ENCODE measurements at places on chromosomes 2 and 18.
A peak's percentile ranks its signal among the peaks of the same experiment; 100 is the strongest.

- DNase-seq = peak; percentile 60
These were observed at the start of gene TTC39C for GRCh38 chr18:24014062-24014985. TSS of gene TTC39C (plus strand) at chr18:24014754. CDS start at chr18:24014872, 118 bp downstream.

DNA sequence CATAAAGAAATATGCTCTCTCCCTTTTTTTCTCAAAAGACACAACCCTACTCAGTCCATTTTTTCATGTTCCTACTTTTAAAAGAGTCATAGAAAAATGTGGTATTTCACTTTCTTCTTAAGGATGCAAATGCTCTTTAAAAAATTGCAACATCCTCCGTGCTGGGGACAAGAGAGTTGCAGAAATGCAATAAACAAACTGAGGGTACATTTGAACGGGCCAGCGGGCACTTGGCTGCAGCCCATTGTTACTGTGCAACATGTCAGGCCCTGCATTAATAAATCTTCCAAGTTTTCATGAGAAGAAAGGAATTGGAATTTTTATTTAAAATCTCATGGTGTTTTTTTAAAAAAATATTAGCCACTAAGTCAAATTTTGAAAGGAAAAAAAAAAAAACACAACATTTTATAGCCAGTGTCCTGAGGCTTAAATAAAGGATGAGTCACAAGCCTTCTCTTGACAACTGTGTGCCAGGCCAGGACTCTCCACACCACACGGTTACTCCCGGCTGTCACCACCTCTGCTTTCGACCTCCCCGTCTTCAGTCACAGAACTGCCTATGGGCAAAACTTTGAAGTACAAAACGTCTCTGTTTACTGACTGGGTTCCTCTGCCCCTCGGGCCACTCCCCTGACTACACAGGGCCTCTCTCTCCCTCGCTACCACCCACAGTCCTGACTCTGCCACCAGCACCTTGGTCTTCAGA, 57.5 kb upstream of the MFF start:
- DNase-seq = no peak

DNA sequence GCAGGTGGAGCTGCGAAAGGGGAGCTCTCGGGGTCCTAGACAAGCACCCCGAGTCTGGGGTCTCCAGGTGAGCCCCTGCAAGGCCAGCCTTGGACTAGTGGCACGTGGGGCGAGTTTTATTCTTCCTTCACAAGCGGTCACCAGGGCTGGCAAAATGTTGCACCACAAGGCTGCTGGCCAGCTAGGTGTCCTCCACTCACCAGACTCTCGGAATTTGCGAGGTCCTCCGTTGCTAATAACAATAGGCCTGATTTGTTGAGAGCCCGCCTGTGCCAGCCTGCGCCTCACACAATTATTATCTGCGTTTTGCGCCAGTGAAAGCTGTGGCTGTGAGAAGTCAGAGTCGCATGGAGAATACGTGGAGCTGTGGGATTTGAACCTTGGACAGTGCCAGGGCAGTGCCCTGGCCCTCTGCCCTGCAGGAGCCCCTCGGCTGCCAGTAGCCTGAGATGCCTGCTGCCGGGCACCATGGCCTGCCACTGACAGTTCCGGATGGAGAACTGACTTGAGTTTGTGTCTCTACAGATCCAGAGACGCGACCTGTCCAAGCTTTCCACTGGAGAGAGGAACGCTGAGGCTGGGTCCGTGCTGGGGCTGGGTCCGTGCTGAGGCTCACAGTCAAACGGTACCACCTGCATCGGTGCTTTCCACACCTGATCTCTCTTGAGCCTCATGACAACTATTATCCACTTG, 77.6 kb upstream of the ODC1 start:
- no peak for DNase-seq

GRCh38 chr2:18907508-18907907, 318.1 kb upstream of the NT5C1B start:
- DNase-seq = no peak

DNA sequence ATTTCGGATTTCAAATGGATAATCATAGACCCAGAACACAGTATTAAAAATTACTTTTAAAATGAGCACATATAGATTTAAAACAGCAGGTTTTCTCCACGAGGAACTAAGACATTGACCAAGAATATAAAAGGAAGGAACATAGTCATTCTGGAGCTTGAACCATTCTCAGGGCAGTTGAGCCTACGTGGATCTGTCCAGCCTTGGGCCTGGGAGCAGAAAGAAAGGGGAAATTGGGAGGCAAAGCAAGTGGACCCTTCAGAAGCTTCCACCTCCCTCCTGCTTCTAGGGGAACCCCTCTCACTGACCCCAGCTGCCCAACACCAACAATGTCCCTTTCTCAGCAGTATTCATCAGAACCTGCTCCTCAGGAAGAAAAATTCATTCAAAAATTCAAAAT, 31.4 kb upstream of the TTC39C start:
- DNase-seq = no peak
